ENCODE measurements at places on chromosomes 3 and 15. TPM values are rescaled to one million over a fixed set of nuclear protein-coding genes. Genes with fewer than 3 reads are reported as not detected.

Gene FSD2
- total RNA-seq = not detected

Gene CHRNA5
- total RNA-seq = 0.37 TPM

Gene PRTG
- 5.7 TPM for total RNA-seq

Gene KNG1
- total RNA-seq = not detected

Gene SPTBN5
- 0.20 TPM for total RNA-seq

Gene CKMT1B
- total RNA-seq = not detected

Gene LRRIQ4
- total RNA-seq = not detected

Gene PAQR9
- 0.20 TPM for total RNA-seq

Gene TYRO3
- 7.0 TPM for total RNA-seq

Gene SENP7
- 8.8 TPM for total RNA-seq

Gene TM4SF18
- 0.39 TPM for total RNA-seq

Gene KLF13
- 40.7 TPM for total RNA-seq

Gene STRIT1
- not detected for total RNA-seq

Gene SEMA4B
- 16.4 TPM for total RNA-seq

Gene APOD
- 204 TPM for total RNA-seq

Gene GOLGA8Q
- 1.1 TPM for total RNA-seq

Gene GPR15
- not detected for total RNA-seq

Data from subcutaneous preadipocyte (primary cell).